HAP-1 (cell line): ENCODE measurements at places on chromosomes 1 and 21.

DNA sequence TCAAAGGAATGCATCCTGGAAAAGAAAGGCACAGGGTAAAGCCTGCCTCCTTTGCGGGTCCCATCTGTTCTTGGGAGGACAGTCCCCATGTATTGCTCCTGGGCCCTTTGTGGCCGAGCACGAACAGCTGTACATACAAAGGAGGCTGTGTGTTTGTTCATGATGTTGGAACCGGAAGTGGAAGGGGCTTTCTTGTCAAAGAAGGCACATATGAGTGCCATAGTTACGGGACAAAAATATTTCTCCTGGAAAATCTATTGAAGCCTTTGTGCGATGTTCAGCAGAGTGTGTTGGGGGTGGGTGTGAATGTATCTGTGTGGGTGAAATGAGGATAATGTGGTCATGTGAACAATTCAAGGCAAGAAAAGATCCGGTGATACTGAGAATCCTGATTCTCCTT is 297.6 kb downstream of the DISC1 start:
- no peak for DNase-seq

- no peak for DNase-seq
Measured at GRCh38 chr1:64953241-64953640, 13.1 kb downstream of the JAK1 start.

- no peak for DNase-seq
Measured at GRCh38 chr1:50705041-50705440, 255.0 kb downstream of the FAF1 start.

DNA sequence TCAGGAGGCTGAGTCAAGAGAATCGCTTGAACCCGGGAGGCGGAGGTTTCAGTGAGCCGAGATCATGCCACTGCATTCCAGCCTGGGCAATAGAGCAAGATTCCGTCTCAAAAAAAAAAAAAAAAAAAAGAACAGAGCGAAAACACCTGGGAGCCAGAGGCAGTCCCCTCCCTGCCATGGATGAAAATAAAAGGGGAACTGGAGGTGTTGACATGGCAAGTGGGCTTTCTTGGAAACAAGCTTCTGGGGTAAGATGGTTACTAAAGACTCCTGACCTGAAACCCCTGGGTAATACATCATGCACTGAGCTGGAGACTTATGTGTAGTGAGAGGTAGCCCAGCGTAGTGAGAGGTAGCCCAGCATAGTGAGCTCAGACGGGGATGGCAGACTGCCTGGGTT is 31.6 kb downstream of the ADCY10 start:
- no peak for DNase-seq

DNA sequence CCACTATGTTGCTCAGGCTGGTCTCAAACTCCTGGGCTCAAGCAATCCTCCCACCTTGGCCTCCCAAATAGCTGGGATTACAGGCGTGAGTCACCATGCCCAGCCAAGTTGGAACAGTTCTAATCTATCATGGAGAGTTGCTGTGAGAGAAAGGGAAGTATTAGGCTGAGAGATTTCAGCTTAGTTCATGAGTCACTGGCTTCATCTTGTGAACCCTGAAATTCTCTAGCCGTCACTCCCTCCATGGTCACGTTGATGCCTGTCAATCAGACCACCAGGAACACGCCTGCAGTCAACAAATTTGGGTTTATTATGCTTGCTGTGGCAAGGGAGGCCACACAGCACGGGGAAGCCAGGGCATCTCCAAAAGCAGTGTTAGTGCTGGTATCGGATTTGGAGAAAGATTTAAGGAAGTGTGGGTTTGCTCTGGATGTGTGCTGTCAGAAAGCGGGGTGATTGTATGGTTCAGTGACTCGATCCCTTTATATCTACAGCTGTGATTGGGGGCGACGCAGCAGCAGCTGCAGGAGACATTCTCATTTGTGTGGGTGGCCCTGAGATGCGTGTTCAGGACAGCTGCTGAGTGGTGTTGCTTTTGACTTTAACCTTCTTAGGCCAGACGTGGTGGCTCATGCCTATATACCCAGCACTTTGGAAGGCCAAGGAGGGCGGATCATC is 18.7 kb downstream of the UQCRHL start:
- DNase-seq = no peak

DNA sequence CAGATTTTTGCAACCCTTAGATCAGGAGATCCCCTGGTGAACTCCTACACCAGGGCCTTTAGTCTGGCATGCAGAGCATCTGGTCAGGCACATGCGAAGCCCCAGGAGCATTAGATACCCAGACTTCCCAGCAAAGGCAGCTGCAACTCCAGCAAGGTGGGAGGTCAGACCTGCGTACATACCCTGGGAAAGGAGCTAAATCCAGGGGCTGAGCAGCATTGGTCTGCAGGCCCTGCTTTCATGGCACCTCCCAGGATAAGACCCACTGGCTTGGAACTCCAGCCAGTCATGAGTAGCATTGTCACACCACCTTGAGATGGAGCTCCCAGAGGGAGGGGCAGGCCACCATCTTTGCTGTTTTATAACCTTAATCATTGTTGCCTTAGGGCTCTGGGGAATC is 92.3 kb downstream of the KCNT2 start:
- no peak for DNase-seq

- DNase-seq = no peak
Measured at GRCh38 chr1:222991908-222992307, 151.1 kb downstream of the TLR5 start.

- no peak for DNase-seq
Measured at GRCh38 chr1:185433667-185434066, 116.6 kb upstream of the IVNS1ABP start.

GRCh38 chr1:10250663-10251062 is 40.3 kb downstream of the KIF1B start:
- DNase-seq = peak; percentile 29

GRCh38 chr1:211546543-211546942 is 32.4 kb downstream of the SLC30A1 start:
- DNase-seq = no peak

GRCh38 chr1:11331036-11331944 is 58.3 kb downstream of the UBIAD1 start:
- no peak for DNase-seq

GRCh38 chr1:67653304-67653703 is 31.7 kb upstream of the GADD45A start:
- DNase-seq = no peak

DNA sequence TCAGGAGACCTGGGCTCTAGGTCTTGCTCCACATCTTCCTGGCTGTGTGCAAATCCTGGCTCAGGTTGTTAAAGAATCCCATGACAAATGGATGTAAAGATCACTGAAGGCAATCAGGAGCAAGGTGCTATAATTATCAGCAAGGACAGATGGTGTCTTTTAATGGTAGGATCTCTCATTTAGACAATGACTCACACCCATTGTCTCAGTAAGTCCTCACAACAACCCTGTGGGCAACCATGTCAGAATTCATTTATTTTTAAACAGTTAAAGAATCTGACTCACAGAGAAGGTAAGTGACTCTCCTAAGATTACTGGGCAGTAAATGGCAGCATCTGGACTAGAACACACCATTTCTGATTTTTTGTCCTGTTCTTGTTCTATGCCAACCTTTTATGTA is 32.8 kb downstream of the RNASEL start:
- DNase-seq = no peak

- peak; percentile 56 for DNase-seq
Measured at GRCh38 chr1:35929730-35930592, 944 bp upstream of the AGO3 start.

DNA sequence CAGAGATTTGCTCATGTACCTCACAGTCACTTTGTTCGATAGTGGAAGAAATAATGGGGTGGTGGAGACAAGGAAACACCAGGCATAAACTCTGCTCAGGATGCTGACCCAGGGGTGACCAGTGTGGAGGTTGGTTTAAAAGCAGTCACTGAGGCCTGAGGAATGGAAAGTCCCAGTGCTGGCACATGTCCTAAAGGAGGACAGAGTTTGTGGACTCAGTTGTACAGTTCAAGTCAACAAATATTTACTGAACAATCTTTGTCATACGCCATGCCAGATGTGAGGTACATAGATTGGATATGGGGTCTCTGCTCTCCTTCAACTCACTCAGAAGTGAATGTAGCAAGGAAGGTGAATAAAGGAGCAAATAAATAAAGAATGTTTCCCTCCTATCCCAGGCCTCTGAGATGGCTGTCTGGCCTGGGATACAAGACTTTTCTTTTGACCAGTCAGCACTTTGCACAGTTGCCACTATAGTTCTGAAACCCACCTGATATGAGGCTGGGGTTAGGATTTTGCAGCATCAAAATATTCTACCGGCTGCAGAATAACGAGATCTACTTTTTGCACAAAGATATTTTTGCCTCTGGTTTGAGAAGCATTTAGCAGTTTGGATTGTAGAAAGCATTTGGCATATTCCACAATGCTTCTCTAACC is 7.9 kb upstream of the GFI1 start:
- no peak for DNase-seq

- no peak for DNase-seq
Measured at GRCh38 chr1:211169353-211169752, 35.4 kb upstream of the KCNH1 start.

- no peak for DNase-seq
Measured at GRCh38 chr1:81424816-81425215, 375.9 kb upstream of the ADGRL2 start.

DNA sequence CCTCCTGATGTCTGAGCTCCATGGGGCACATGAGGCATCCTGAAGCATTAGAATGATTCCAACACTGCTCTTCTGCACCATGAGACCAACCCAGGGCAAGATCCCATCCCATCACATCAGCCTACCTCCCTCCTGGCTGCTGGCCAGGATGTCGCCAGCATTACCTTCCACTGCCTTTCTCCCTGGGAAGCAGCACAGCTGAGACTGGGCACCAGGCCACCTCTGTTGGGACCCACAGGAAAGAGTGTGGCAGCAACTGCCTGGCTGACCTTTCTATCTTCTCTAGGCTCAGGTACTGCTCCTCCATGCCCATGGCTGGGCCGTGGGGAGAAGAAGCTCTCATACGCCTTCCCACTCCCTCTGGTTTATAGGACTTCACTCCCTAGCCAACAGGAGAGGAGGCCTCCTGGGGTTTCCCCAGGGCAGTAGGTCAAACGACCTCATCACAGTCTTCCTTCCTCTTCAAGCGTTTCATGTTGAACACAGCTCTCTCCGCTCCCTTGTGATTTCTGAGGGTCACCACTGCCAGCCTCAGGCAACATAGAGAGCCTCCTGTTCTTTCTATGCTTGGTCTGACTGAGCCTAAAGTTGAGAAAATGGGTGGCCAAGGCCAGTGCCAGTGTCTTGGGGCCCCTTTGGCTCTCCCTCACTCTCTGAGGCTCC is 11.1 kb upstream of the RASSF5 start:
- DNase-seq = no peak

GRCh38 chr1:154429841-154430611 is 24.9 kb downstream of the IL6R start:
- DNase-seq = no peak

DNA sequence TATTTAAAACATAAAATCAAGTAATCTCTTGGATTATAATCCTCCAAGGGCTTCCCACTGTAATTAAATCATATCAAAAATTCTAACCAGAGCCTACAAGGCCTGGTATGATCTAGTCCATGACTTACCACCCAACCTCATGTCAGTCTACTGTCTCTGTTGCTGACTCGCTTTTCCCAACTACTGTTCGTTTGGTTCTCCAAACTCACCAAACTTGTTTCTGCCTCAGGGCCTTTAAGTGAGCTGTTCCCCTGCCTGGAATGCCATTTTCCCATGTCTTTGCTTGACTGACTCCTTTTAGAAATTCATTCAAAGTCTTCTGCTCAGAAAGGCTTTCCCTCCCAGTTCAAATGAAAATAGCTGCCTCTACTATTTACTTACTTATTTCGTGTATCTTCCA is 95.9 kb downstream of the ZC3H11B start:
- no peak for DNase-seq

- DNase-seq = no peak
Measured at GRCh38 chr1:235339746-235340145, 11.4 kb downstream of the GGPS1 start.

DNA sequence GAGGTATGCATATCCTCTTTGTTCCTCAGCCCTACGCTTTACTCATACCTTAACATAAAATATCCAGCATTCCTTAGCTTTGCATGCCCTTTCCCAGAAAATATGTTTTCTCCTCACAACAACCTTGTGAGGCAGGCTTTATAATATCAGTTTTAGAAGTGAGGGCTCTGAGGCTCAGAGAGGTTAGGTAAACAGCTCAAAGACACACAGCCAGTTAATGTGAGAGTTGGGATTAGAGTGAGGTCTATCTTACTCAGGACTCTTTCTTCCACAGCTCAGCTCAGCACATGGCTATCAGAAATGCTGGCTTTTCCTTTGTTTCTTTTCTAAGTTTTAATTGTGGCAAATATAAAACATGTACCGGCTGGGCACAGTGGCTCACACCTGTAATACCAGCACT is 27.9 kb downstream of the CSF1 start:
- no peak for DNase-seq

DNA sequence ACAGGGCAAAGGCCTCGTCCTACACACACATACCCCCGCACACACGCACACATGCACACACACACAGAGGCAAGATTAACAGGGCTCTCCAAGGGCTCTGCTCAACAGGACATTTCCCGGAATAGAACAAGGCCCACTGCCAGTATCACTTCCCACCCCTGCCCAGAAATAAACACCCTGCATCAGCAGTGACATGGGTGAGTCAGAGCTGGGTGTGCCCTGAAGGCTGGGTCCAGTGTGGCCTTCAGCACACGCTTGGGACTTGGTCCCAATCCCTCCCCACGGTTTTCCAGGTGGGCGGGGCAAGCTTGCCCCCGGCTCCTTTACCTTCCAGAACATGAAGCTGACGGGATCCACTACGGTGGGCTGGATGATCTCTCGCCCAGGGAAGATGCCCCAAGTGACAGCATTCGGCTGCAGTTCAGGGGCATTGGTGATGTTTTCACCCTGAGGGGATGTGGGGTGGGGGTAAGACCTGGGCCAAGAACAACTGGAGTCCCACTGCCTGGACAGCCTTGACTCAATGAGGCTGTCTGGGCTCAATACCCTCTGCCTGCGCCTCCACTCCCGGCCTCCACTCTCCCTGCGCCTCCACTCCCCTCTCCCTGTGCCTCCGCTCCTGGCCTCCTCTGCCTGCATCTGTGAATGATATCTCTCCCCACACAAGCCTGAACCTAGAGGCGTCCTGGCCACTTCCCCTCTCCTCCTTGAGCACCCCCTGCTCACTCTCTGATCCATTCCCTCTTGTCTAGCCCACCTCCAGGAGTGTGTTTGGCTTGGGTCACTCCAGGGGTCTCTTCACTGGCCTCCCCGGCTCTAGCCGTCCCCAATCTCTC is 14.7 kb downstream of the MTHFR start:
- no peak for DNase-seq
